T-helper 17 cell (primary cell): ENCODE measurements at places on chromosomes 1 and 21.

GRCh38 chr1:179883745-179884138 lies 1.7 kb downstream of the TOR1AIP1 start:
- DNase-seq = peak; percentile 27

- no peak for DNase-seq
Observed at GRCh38 chr1:145702826-145703225, 4.3 kb downstream of the PDZK1 start.

DNA sequence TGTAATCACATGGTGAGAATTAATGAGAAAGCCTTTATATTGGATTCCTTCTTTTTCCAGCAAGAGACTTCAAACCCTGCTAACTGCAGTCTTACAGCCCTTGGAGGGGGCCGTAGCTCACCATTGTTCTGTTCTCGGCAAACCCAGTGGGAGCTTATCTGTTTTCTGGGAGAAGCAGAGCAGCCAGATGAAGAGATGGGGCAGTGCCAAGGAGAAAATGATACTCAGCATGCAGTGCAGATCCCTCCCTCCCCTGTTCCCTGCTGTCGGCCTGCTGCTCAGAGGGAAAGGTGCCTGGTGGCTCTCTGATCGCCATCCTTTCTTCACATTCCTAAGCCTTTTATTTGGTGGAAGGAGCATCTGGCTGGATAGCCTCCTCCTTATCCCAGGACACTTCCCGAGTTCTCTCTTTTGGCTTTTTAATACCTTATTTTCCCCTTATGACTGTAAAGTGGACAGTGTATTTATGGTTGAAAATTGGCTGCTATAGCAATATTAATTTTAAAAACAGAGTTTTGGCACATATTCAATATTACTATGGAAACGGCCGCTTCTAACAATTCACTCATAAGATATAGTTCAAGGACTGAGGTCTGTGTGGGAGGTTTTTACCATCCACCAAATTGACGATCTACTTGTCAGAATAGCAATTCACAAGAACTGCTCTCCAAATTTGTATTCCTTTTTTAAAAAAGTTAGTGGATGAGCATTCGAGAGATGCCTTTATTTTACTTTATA lies 203.4 kb downstream of the CRB1 start:
- no peak for DNase-seq

DNA sequence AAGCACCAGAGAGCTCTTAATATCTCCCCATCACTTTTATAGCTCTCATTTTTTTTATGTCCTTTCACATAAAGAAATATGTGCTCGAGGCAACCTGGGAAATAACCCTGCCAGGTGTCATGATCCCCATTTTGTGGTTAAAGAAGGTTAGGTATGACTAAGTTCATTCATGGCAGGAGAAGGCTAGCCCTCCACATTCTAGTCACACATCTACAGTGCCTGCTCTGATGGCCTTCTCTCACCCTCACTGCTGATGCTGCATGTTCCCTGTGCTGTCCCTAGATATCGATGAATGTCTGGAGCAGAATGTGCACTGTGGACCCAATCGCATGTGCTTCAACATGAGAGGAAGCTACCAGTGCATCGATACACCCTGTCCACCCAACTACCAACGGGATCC lies 187.5 kb downstream of the TPR start:
- no peak for DNase-seq

- no peak for DNase-seq
Observed at GRCh38 chr1:116906812-116907211, 2.9 kb upstream of the PTGFRN start.

- DNase-seq = no peak
Observed at GRCh38 chr1:106980121-106980520, 76.4 kb upstream of the PRMT6 start.

- DNase-seq = no peak
Observed at GRCh38 chr1:17214876-17215544, 10.1 kb downstream of the PADI1 start.

DNA sequence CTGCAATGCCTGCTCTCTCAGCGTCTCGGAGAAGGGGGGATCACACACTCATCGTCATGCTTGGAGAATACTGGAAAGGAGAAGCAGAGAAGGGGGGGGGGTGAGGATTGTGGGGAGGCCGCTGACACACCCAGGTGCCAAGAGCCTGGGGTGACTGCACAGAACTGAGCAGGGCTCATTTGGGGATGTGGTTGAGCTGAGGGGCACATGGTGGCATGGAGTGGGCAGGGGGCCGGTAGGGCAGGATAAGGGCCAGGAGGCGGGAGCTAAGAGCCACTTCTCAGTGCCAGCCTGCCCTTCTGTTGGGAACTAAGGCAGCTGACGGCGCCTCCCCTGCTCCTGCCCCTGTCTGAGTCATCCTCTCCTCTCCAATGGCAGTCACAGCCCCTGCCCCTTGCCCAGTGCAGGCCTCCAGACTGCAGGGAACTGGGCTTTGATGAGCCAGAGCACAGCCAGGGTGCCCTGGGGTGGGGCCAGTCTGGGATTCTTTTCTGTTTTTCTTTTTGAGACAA lies 27.2 kb downstream of the MRPL37 start:
- no peak for DNase-seq

DNA sequence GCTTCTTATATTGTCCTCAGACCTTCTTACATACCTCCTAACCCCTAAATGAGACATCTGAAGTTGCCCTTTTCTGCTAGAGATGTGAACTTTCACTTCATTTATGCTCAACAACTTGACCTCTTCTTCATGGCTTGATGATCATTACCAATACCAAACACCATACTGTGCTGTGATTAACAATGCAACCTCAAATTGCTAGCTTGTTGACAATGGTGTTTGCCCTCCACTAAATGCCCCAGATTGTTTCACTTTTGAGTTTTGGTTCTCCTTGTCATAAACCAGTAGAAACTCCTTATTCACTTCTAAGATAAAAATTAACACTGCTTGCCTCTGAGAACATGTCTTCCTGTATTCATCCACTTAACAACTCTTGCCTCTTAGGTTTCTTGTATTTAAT lies 5.6 kb downstream of the JAK1 start:
- DNase-seq = no peak

DNA sequence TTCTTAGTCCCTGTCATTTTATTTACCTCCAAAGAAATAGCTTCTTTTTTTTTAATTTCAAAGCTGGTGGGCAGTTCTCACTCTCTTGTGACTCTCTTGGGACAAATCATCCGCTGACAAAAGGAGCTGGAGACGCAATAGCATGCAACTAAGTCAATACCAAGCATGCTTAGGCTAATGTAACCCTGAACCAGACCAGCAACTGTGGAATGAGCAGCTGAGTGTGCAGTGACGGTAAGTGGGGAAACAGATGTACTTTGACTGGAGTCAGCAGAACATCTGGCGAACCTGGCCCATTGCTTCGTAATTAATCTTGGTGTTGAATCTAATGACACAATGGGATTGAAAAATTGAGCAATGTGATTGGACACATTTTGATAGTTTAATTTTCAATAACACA lies 280.7 kb upstream of the PLXNA2 start:
- no peak for DNase-seq

- no peak for DNase-seq
Observed at GRCh38 chr1:117335376-117336086, 31.7 kb upstream of the MAN1A2 start.

GRCh38 chr1:210582205-210582970 lies 253.7 kb downstream of the HHAT start:
- no peak for DNase-seq

GRCh38 chr1:26053718-26054560 lies 8.0 kb upstream of the SLC30A2 start:
- no peak for DNase-seq

DNA sequence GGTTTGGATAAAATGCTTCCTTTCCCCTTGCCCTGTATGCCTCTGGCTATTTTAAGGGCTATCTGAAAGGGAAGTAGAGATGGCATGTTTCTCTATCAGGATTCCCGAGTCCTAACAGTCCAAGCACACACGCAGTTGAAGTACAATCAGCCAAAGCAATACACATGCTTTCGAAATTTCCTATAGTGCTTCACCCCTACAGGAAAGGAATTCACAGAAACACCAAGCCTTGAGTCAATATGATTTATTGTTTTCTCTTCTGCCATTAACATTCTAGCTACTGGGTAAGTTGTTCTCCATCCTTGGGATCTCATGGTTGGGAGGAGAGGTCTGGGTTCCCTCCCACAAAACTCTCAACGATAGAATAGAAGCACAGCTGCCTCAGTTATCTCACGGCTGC lies 8.7 kb downstream of the ITLN1 start:
- no peak for DNase-seq

DNA sequence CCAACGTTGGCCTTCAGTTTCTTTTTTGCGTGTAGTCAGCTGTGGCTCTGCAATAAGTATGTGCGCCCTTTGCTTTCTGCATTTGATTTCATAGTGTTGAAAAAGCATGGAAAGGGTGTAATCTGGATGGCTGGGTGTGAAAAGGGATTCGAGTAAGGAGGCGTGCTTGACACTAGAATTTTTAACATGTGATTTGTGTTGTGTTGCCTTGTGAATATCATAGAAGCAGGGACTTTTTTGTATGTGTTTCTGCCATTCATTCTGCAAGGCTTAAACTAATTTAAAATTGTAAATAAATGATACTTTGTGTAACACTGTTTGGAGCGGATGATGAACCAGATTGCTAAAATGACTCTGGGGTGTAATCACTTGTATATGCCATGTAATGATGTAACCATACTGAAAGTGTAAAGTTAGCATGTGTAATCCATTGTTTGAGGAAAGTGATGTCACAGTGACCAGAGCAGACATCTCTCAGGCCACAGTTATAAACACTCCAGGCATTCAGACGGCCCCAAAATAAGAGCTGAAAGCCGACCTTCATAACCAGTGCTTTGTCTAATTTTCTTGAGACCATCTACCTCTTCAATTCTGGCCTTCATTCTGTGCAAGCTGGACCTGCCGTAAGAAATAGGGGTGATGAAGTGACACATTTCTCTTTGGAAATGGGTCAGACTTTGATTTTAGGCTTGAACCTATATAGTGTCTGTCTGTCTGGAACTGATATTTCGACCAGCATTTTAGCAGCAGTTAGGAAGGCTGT lies 618 bp downstream of the SH3BGR start:
- no peak for DNase-seq

DNA sequence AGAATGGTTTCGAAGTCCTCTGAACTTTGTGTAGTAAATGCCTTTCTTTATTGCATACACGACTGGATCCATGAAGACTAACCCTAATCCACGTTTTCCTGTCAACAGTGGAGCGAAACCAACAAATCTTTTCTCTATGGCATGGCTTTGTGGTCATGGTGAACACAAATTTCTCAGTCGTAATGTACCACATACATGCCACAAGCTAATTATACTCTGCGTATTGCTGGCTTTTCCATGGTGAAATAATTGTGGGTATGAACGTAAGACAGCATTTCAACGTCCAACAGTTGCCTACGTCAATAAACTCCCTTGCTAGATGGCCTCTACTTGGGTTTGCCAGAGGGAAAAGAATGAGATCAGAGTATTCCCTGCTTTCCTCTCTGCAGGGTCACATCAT lies 27.5 kb downstream of the INTS7 start:
- DNase-seq = no peak
